ENCODE measurements at places on chromosomes 12 and 14.

DNA sequence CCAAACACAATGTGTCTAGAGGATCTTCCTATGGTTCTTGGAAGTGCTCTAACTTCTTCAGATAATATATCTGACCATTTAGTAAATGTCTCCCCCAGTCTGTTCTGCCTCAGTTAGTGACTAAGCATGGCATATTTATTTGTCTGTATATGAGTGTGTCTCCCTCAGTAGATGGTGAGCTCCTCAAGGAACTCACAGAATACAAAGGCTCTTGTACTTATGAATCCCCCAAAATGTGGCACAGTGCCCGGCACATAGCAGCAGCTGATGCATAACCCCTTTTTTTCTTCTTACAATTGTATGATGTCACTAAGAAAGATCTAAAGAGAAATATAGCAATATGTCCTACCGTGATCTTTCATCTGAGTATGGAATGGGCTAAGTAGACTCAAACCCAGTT is 264.7 kb upstream of the PRICKLE1 start:
- no peak for DNase-seq

GRCh38 chr12:16359512-16360491 is 12.4 kb downstream of the MGST1 start:
- DNase-seq: peak; percentile 36

DNA sequence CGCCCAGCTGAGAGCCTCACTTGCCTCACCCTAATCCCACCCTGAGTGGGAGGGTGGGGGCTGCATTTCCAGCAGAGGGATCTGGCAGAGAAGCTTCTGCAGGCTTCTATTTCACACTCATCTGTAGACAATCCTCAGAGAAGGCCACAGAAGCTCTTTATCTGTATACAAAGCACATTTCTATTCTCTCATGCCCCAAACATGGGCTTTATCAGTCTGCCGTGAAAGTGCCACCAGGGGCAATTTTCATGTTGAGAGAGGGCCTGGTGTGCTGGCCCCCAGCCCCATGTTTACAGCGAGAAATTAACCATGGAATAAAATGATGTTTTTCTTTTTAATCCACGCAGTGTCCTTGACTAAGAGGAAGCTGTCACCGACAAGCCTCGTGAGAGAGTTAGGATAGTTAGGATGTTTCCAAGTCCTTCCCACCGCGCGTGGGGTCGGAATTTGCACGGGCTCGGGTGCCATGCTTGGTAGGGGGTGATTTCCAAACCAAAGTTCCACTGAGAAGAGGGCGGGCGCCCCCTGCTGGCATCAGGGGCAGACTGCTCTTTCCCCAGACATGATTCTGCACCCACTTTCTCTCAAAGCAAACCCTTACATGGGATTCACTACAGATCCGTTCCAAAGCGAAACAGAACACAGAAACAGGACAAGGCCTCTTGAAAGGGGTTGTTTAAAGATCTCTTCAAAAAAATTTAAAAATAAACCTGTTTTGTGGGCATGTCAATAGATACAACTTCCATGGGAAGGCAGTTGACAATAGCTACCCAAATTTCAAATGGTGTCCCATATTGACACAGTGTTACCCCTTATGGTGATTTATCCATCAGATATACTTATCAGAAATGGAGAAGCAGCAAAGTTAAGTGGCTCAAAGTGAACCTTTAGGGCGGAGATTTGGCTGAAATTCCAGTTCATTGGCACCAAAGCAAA is 19.4 kb downstream of the BDKRB1 start:
- DNase-seq: peak; percentile 47

GRCh38 chr12:121801595-121802484 is 2.0 kb upstream of the SETD1B start:
- no peak for DNase-seq

GRCh38 chr12:120086801-120087621 is 29.5 kb downstream of the RAB35 start:
- DNase-seq: peak; percentile 99

Data from SK-N-DZ (cell line).